Activated CD8-positive, alpha-beta T cell treated with anti-CD3 and anti-CD28 coated beads, Interleukin-2, amount 10 ng/mL, durations not matched to agents 7 days and 5 days (primary cell): ENCODE measurements at places on chromosomes 4 and X. TPM values are rescaled to one million over a fixed set of nuclear protein-coding genes. Genes with fewer than 3 reads are reported as not detected.

GRCh38 chr4:3392321-3392720 is 49.4 kb upstream of the HGFAC start:
- no peak for DNase-seq

GRCh38 chr4:89316931-89317366 is 9.3 kb upstream of the GPRIN3 start:
- DNase-seq: peak; percentile 41

GRCh38 chr4:2290974-2291704 is 29.2 kb upstream of the MXD4 start:
- DNase-seq: peak; percentile 89

- DNase-seq: no peak
These were observed 1015.7 kb downstream of the FSTL5 start for GRCh38 chr4:161148051-161148450.

DNA sequence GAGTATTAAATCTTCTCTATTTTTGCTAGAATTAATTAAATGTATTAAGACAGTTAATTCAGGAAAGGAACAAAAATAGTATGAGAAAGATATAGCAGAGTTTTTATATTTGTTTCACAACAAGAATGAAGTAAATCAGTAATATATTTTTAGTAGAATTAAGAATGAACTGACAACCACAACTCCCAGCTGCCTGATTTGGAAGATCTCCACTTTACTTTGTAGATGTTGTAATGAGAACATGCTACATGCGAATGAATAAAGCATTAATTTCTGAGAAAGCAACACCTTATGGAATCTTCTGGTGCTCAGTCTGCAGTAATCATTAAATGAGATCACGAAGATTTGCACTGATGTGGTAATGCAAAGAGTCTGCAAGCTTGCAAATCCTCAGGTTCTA is 695.6 kb upstream of the PCDH7 start:
- DNase-seq: no peak

DNA sequence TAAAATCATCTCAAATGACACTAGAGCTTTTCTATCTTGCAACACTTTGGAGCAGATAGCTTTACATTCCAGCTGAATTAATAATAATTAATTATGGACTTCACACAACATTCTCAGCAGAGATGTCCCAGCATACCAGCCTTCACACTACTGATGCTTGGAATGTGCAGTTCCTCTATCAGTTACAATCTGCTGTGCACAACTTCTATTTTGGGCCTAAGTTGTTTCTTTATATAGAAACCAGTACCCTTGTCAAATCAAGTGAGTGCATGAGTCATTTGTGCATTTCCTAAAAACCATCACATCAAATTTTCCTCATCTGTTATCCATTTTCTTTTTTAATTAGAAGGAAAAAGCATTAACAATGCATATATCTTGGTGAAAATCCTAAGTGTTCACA is 8.8 kb upstream of the RASL11B start:
- no peak for DNase-seq

DNA sequence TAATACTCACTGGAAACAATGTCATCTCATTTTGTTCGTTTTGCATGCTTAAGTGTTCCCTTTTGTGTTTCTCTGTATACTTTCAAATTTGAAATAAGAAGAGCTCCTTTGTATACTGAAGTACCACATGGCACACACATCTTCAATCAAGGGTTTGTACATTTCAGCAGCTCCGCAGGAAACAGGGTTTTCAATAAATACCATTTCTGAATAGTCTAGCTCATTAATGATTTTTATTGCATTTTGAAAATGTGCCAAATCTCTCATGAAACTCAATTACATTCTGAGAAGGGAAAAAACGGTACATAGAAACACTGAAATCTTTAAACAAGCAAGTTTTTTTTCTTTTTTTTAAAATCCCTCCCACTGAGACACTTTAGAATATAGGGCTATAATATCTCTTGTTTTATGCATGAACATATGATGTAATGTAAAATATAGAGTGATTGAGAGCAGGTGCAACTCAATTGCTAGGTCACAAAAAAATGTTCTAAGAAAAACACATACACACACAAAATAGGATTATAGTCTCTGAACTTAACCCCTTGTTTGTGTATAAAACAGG is 914.2 kb upstream of the PCDH7 start:
- DNase-seq: no peak

GRCh38 chr4:57766341-57766740 is 656.2 kb upstream of the IGFBP7 start:
- DNase-seq: no peak

DNA sequence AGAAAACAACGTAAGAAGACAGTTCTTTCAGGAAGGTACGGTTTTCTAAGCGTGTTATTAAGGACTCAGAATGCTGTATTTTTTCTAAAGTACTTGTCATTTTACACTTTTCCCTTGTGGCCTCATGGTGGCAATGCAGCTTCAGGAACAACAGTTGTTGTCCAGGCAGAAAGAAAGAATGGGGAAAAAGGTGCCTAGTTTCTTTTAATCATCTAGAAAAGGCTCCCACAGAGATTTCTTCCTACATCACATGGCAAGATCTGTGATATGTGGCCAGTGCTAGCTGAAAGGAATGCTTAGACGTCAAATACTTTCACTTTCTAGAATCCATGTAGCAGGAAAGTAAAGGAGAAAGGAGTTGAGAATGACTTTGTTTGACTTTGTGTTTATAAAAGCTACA is 49.0 kb upstream of the TRAM1L1 start:
- DNase-seq: no peak

GRCh38 chrX:66602381-66602938 is 36.4 kb downstream of the EDA2R start:
- no peak for DNase-seq

DNA sequence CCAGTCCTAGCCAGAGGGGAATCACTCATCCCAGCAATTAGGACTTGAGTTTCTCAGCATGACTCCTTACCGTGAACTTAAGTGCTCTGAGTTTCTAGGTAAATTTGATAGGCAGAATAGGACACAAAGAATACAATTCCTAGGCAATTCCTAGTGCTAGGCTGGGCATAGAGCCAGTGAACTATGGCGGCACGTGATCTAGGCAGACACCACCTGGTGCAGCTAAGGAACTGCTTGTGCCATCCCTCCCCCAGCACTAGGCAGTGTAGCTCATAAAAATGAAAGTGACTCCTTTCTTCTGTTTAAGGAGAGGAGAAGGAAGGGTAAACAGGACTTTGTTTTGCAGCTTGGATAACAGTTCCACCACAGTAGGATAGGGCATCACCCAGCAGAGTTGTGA is 736.3 kb upstream of the PCDH7 start:
- DNase-seq: no peak

DNA sequence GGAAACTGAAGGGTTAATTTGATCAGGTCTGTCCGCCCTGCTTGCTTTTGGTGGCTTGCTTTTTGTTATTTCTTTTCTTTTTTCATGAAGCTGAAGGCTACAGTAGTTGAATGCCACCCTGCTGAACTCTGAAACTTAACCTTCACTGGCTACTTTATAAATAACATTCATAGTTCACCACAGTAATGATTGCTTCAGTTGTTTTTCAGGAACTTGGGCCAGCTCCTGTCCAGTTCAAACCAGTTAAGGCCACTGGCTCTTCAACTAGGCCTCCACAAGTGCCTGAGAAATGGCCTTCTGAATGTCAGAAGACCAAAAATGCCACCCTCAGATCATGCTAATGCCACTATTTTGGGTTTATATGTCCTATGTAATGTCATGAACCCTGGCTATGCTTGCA is 7.7 kb upstream of the ASB9 start:
- DNase-seq: no peak

GRCh38 chrX:14923761-14924160 is 50.5 kb downstream of the MOSPD2 start:
- no peak for DNase-seq

GRCh38 chr4:87465739-87466366 is 43.5 kb downstream of the NUDT9 start:
- peak; percentile 27 for DNase-seq

GRCh38 chr4:111849746-111850284 is 295.4 kb upstream of the FAM241A start:
- no peak for DNase-seq

GRCh38 chr4:137090951-137091350 is 441.3 kb downstream of the PCDH18 start:
- no peak for DNase-seq

GRCh38 chrX:152658302-152658701 is 20.6 kb downstream of the GABRQ start:
- DNase-seq: no peak

GRCh38 chr4:182879913-182880312 is 37.3 kb downstream of the DCTD start:
- DNase-seq: no peak

GRCh38 chr4:124163401-124163800 is 549.1 kb downstream of the ANKRD50 start:
- DNase-seq: no peak

DNA sequence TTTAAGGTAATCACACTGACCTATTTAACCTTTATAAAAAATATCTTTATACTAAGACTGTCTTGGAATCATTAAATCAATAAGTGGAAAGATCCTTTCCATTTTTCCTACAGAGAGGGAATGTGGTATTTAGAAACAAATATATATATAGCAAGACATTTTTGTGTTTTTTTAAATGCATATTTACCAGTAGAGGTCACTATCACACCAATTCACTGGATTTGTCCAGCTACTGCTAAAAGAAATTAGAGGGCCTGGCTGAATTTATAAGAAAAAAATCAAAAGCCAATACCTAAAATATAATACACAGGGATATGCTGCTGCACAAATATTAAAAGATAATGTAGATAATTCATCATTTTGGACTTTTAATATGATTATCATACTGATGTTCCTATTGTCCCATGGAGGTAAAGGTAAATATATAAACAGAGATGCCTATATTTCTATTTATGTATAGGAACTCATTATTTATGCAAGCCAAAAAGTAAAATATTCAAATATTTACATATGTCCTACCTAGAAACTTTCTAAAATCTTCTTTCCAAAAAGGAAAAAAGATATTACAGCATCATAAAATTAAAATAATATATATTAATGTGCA is 69.5 kb downstream of the PDE5A start:
- DNase-seq: no peak

DNA sequence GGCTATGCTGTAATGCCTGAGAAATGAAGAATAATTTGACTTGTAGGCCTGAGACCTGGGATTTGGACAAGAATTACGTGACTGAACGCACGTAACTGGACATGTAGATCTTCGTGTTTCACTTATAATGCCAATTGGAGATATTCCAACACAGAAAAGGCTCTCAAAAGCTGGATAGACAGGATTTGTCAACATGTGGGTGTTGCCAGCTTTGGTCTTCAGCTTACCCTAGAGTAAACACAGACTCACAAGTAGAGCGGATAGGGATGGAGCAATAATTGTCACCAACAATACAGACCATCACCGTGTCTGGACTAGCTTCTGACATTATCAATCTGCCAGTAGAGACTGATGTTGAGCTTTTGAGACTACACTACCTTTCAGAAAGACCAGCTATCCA is 1511.0 kb upstream of the ADGRL3 start:
- no peak for DNase-seq

DNA sequence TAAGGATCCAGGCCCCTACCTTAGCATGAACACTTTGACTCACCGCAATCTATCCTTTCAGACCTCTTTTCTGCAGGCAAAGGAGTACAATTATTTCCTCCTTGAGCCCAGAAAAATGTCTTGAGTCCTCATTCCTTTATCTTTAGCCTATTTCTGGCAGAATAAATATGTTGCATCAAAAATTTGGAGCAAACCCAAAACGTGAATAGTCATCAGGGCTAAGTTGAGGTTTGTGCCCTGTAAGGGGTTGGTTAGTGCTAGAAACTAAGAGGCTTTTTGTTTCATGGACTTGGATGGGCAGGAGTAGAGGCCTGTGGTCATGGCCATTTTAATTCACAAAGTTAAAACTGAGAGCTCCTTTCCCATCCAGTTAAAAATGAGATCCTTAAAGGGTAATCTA is 460.3 kb downstream of the GBA3 start:
- DNase-seq: no peak

The PAGE1 gene
- not detected for total RNA-seq

The CCDC110 gene
- not detected for total RNA-seq

The CYLC1 gene
- not detected for total RNA-seq

The RAB40AL gene
- total RNA-seq: 0.37 TPM

The SMIM43 gene
- not detected for total RNA-seq

The RRH gene
- total RNA-seq: not detected

The ARMCX2 gene
- total RNA-seq: 3.6 TPM

The CT45A1 gene
- total RNA-seq: not detected

The CABS1 gene
- not detected for total RNA-seq

The MAGEB16 gene
- total RNA-seq: not detected

The FGFR3 gene
- 0.34 TPM for total RNA-seq

The NUP54 gene
- 64.1 TPM for total RNA-seq

The CETN2 gene
- total RNA-seq: 11.1 TPM

The NR3C2 gene
- 5.7 TPM for total RNA-seq

The ARHGAP6 gene
- not detected for total RNA-seq

The GABRG1 gene
- total RNA-seq: not detected
